CD4-positive, alpha-beta memory T cell (primary cell): ENCODE measurements at places on chromosomes 11 and 22.

DNA sequence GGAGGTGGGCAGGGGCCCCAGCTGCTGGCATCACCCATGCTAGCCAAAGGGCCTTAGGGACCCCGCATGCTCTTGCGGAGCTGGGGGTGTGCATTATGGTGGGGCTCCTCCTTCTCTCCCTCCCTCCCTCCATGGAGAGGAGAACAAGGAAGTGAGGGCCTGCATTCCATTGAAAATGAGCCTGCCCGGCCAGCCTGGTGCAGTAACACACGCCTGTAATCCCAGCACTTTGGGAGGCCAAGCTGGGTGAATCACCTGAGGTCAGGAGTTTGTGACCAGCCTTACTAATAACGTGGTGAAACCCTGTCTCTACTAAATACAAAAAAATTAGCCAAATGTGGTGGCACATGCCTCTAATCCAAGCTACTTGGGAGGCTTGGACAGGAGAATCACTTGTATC is 22.4 kb downstream of the SNAP29 start:
- H3K27me3 ChIP-seq = no peaks in the 10 kb centered on the region
- no peak overlapping the region for H3K27ac ChIP-seq
- no peak for DNase-seq
- no peaks in the 10 kb centered on the region for H3K4me1 ChIP-seq
- peaks cover 28% of the 10 kb centered on the region for H3K36me3 ChIP-seq

DNA sequence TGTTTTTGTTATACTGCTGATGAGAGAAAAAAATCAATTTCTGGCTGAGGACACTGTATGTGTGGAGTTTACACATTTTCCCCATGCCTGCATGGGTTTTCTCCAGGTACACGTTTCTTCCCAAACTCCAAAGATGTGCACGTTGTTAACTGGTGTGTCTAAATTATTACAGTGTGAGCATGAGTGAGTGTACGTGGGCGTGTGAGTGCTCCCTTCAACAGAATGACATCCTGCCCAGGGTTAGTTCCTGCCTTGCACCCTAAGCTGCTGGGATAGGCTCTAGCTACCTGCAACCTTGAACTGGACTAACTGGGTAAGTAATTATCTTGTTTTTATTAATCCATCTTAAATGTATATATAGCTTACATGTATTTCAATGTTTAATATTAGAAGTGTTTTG is 5.5 kb downstream of the NPAT start:
- peaks cover 80% of the 10 kb centered on the region for H3K4me1 ChIP-seq
- peaks cover 9% of the 10 kb centered on the region for H3K36me3 ChIP-seq
- no peaks in the 10 kb centered on the region for H3K27me3 ChIP-seq
- peak overlapping the region; percentile 21 for H3K27ac ChIP-seq
- no peak for DNase-seq

GRCh38 chr11:17775507-17776211 is 41.1 kb downstream of the KCNC1 start:
- H3K27me3 ChIP-seq = no peaks in the 10 kb centered on the region
- H3K4me1 ChIP-seq = no peaks in the 10 kb centered on the region
- H3K4me3 ChIP-seq = no peak overlapping the region
- no peak for DNase-seq
- H3K36me3 ChIP-seq = no peaks in the 10 kb centered on the region
- no peak overlapping the region for H3K27ac ChIP-seq

DNA sequence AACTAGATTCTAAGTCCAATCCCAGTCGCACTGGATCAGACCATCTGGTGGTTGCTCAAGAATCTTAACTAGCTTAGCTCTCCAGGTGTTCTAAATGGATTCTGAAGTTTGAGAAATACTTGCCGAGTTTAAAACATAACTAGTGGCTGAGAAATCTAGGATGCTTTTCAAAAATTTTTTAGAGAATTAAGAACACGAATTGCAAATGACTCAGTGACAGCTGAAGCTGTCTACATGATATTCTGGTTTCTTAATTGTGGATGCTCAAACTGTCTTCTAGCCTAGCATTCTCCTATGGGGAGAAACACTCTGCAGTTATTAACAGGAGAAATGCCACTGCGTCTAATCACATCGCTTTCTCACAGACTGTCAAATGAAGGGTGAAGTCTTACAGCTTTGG is 20.2 kb upstream of the TP53AIP1 start:
- no peak overlapping the region for H3K4me3 ChIP-seq
- H3K36me3 ChIP-seq = no peaks in the 10 kb centered on the region
- H3K27ac ChIP-seq = no peak overlapping the region
- peaks cover 15% of the 10 kb centered on the region for H3K4me1 ChIP-seq
- no peak for DNase-seq
- H3K27me3 ChIP-seq = no peaks in the 10 kb centered on the region

GRCh38 chr11:71144736-71145135 is 107.6 kb downstream of the SHANK2 start:
- no peaks in the 10 kb centered on the region for H3K4me1 ChIP-seq
- no peak overlapping the region for H3K27ac ChIP-seq
- no peaks in the 10 kb centered on the region for H3K27me3 ChIP-seq
- H3K4me3 ChIP-seq = no peak overlapping the region
- DNase-seq = no peak
- H3K36me3 ChIP-seq = no peaks in the 10 kb centered on the region

DNA sequence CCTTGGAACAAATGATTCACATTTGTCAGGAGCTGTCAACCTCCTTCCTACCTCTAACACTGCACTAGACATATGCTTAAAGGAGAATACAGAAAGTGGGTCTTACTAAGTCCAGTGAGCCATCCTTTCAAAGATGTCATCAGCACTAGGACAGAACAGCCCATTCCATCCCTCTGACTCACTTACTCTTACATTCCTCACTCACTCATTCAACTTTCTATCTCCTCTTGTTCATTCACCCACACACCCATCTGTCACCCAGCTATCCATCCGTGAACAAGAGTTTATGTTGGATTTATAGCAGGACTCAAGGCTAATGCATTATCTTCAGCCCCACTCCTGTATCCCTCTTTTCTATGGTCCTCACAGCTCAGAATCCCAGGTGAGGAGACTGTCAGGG is 9.1 kb downstream of the INSC start:
- H3K4me1 ChIP-seq = no peaks in the 10 kb centered on the region
- H3K36me3 ChIP-seq = no peaks in the 10 kb centered on the region
- H3K4me3 ChIP-seq = no peak overlapping the region

GRCh38 chr11:78469896-78470295 is 52.3 kb upstream of the GAB2 start:
- H3K27me3 ChIP-seq = no peaks in the 10 kb centered on the region
- no peak overlapping the region for H3K27ac ChIP-seq
- H3K36me3 ChIP-seq = no peaks in the 10 kb centered on the region
- H3K4me1 ChIP-seq = peaks cover 12% of the 10 kb centered on the region

DNA sequence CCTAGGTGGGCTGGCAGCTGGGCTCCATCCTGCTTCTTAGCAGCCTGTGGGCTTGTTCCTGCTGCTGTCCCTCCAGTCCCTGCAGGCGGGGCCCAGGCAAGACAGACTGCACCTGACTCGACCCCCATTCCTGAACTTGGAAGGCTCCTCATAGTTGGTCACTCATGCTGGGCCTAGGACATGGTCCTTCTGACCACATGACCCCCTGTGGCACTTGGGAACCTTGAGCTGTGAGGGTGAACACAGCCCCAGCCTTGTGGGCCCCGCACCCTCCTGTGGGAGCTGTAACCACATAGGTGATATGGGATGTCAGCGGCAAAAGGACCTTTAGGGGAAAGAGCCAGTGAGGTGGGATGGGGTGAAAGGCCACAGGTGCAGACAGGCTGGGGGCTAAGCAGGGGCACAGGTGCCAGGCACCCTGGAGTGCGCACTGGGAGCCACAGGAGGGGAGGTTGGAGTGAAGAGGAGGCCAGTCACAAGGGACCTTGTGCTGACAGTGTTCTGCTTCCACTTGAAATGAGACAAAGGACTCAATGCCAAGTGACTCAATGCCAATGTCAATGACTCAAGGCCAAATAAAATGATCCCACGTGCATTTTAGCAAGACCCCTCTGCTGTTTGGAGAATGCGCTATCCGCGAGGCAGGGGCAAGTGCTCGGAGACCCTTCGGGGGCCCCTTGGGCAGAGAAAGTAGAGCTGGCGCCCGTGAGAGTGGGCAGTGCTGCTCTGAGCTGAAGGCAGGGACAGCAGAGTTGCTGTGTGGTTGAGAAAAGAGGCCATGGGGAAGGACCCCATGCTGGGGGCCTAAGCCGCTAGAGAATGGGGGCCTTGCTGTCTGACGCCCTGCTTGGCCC is 90.7 kb downstream of the MORC2 start:
- no peaks in the 10 kb centered on the region for H3K36me3 ChIP-seq
- no peak overlapping the region for H3K27ac ChIP-seq

DNA sequence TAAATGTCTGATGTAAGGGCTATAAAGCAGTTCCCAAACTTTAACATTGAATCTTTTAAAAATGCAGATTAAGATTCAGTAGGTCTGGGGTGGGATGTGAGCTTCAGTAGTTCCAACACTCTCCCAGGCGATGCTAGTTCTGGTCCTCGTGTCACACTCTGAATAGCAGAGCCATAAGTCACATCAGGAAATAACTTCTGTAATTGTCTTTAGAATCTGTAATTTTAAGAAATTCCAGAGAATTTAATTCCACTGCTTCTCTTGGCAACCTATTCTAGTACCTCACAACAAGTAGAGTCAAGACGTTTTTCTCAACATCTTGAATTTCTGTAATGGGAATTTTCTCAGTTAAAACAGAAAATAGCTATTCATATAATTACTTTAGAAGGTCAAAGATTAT is 223.1 kb downstream of the TMEM135 start:
- DNase-seq = no peak
- no peaks in the 10 kb centered on the region for H3K27me3 ChIP-seq
- no peaks in the 10 kb centered on the region for H3K4me1 ChIP-seq
- H3K36me3 ChIP-seq = no peaks in the 10 kb centered on the region
- H3K27ac ChIP-seq = no peak overlapping the region
- no peak overlapping the region for H3K4me3 ChIP-seq

DNA sequence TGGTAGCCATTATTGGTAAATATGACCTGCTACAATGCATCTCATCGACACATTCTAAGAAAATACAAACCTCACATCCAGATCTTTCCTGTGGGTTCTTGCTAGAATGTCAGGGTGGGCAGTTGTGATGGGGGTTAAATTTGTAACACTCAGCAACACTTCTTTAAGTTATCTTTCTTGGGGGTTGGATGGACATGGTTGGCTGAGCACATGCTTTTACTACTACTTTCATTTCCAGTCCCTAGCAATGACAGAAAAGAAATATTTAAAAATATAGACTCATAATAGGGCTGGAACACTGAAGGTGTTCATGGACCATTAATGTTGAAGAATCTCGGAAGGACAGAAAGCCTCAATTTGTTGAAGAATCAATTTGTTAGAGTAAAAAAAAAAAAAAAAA is 57.6 kb downstream of the APOL3 start:
- peaks cover 6% of the 10 kb centered on the region for H3K27me3 ChIP-seq
- no peak overlapping the region for H3K27ac ChIP-seq

GRCh38 chr22:42560781-42561180 is 7.0 kb downstream of the SERHL2 start:
- no peak overlapping the region for H3K4me3 ChIP-seq
- no peaks in the 10 kb centered on the region for H3K4me1 ChIP-seq
- H3K27ac ChIP-seq = no peak overlapping the region
- DNase-seq = no peak
- no peaks in the 10 kb centered on the region for H3K27me3 ChIP-seq
- no peaks in the 10 kb centered on the region for H3K36me3 ChIP-seq

- peaks cover 10% of the 10 kb centered on the region for H3K36me3 ChIP-seq
- no peak overlapping the region for H3K27ac ChIP-seq
These were observed 722 bp downstream of the IFITM10 start for GRCh38 chr11:1749395-1750351.

GRCh38 chr22:42770448-42770726 is 49.7 kb upstream of the A4GALT start:
- no peak overlapping the region for H3K27ac ChIP-seq
- no peaks in the 10 kb centered on the region for H3K4me1 ChIP-seq
- peaks cover 4% of the 10 kb centered on the region for H3K27me3 ChIP-seq
- DNase-seq = no peak
